Hair follicle dermal papilla cell (primary cell): ENCODE measurements at places on chromosomes 7 and 10. TPM values are rescaled to one million over a fixed set of nuclear protein-coding genes. Genes with fewer than 3 reads are reported as not detected.

Gene PRKG1
- total RNA-seq, result 51.0 and 52.4 TPM in 2 replicates

Gene PCGF5
- total RNA-seq, result 32.8 and 42.7 TPM in 2 replicates

Gene AKR1C2
- total RNA-seq, result 36.7 and 46.4 TPM in 2 replicates

Gene SRRM3
- 0.85 and 1.9 TPM in 2 replicates for total RNA-seq

Gene NPY
- total RNA-seq, result not detected in 2 replicates

Gene SFMBT2
- total RNA-seq, result under 0.01 TPM in 2 replicates
